ENCODE measurements at places on chromosomes 12 and 14. TPM values are rescaled to one million over a fixed set of nuclear protein-coding genes. Genes with fewer than 3 reads are reported as not detected.

The DPPA3 gene
- total RNA-seq: not detected

The SLCO1B3 gene
- not detected for total RNA-seq

The ATL1 gene
- total RNA-seq: 57.2 TPM

The CYP27B1 gene
- 1.2 TPM for total RNA-seq

The ALDH1L2 gene
- 7.0 TPM for total RNA-seq

The CD163 gene
- total RNA-seq: 2.9 TPM

The KLRC1 gene
- not detected for total RNA-seq

The CLEC2D gene
- 11.4 TPM for total RNA-seq

The PTCSC3 gene
- not detected for total RNA-seq

The B4GALNT3 gene
- 2.4 TPM for total RNA-seq

The TMEM263 gene
- total RNA-seq: 44.4 TPM

The SINHCAF gene
- total RNA-seq: 45.0 TPM

The NEMP1 gene
- 12.5 TPM for total RNA-seq

The AKAP5 gene
- 4.8 TPM for total RNA-seq

The PPFIA2 gene
- total RNA-seq: 148 TPM

The TAS2R8 gene
- total RNA-seq: 1.5 TPM

The MYO1H gene
- total RNA-seq: 0.09 TPM

The MYL2 gene
- total RNA-seq: not detected

The IL31 gene
- not detected for total RNA-seq

The TGM1 gene
- 1.1 TPM for total RNA-seq
